ENCODE measurements at places on chromosomes 7 and 10.

- DNase-seq = no peak
Measured at GRCh38 chr10:107075117-107075516, 89.4 kb downstream of the SORCS1 start.

DNA sequence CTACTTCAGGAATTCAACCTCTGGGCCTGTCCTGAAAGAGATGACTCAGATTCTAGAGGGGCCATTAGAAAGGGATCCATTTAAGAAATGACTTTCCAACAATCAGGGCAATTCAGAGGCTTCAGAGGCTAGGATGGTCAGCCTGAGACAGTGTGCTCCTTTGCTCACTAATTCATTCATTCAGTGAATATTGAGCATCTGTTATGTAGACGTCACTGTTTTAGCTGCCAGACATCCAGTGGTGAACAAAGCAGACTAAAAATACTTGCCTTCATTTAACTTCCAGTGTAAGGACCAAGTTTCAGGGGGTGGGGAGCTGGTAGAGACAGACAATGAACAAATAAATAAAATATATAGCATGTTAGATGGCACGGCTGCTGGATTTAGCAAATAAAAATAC, 1.6 kb downstream of the KIAA1217 start:
- DNase-seq = no peak

DNA sequence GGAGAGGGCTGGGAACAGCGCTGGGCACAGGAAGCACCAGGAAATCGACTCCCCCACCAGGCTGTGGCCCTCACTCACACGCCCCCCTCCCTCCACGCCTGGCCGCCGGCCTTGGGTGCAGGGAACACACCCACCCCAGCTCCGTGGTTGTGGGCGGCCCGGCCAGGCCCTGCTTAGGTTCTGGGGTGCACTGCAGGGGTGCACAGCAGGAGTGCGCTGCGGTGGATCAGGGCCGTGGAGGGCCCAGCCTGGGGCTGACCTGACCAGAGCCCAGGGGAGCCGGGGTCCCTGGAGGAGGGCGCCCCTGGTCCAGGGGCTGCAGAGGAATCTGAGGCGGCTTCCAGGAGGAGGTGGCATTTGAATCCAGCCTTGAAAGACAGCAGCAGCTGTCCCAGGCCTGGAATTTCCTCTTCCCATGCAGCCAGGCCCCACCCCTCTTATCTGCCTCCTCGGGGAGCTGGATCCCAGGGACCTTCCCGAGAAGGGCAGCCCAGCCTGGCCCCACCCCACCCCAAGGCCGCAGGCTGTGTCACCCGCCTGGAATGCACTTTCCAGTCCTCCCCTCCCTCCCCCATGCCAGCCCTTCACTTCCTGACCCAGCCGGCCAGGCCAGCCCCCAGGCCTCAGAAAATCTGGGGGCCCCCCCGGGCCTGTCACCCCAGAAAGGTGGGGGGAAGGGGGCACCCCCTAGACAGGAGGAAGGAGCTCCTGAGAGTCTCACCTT, 18.4 kb upstream of the PDGFA start:
- DNase-seq = peak; percentile 96

GRCh38 chr7:137935884-137936508, 65.9 kb downstream of the CREB3L2 start:
- no peak for DNase-seq

DNA sequence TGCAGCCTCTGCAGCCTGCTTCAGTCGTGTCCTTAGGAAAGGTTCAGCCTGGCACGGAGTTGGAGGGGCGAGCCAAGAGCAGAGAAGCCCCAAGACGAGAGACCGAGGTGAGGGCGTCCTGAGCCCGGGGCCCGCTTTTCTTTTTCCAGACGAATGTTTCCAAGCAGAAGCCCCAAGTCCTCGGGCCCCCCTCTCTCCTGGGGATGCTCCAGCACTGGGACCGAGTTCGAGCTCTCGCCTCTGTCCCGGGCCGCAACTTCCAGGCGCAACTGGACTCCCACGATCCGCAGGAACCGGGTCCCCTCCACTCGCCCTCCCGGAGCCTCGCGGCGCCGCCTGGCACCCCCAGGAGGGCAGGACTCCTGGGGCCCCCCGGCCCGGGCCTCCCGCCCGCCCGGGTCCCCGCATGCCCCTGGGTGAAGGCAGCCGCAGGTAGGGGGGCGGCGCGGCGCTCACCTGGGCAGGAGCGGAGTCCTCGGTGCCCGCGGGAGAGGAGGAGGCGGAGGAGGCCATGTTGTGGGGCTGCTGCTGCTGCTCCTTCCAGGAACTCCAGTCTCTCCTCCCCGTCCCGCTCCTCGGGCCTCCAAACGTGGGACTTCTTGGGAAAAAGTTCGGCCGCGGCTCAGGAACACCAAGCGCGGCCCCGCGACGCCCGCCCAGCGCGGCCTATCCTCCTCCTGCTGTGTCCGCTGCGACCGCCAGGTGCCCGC, 45.3 kb upstream of the CDK1 start:
- peak; percentile 6 for DNase-seq

GRCh38 chr10:98474628-98475027, 27.9 kb upstream of the HPS1 start:
- no peak for DNase-seq

GRCh38 chr7:150447966-150448788, 2.3 kb upstream of the GIMAP8 start:
- DNase-seq = no peak

GRCh38 chr7:19296617-19297016, 151.4 kb upstream of the FERD3L start:
- DNase-seq = no peak

Data from fibroblast of skin of right biceps (primary cell).